ENCODE measurements at places on chromosomes 13 and 19.

- DNase-seq: no peak
These were observed 223.9 kb downstream of the LHFPL6 start for GRCh38 chr13:39379118-39379517.

DNA sequence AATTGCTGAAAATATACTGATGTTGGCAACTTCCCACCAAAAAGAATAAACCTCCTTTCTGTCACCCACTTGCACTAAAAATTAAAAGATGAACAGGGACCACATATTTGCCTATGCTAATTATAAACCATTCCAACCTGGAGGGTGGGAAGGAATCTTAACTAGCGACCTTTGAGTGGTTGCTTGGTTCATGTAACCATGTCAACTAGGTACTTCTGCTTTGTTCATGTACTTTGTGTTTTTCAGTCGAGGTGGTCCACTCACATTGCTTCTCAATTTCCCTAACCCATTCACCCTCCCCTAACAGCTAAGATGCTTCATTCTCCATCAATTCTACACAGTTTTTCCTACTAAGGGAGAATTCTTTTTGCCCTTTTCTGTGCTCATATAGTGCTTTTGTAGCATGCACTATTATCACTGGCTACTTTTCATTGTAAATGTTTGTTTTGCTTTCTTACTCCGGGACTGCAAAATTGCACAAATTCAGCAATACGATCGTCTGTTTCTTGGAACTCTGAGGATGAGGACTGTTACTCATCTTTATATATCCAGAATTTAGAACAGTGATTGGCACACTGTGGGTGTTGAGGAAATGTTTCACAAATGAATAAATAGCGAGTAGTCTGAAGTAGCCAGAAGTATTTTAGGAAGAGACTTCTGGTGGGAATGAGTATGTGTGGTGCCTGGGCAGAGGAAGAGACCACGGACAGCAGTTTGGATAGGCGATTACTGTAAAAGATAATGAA is 187.5 kb downstream of the GPC6 start:
- no peak for DNase-seq

DNA sequence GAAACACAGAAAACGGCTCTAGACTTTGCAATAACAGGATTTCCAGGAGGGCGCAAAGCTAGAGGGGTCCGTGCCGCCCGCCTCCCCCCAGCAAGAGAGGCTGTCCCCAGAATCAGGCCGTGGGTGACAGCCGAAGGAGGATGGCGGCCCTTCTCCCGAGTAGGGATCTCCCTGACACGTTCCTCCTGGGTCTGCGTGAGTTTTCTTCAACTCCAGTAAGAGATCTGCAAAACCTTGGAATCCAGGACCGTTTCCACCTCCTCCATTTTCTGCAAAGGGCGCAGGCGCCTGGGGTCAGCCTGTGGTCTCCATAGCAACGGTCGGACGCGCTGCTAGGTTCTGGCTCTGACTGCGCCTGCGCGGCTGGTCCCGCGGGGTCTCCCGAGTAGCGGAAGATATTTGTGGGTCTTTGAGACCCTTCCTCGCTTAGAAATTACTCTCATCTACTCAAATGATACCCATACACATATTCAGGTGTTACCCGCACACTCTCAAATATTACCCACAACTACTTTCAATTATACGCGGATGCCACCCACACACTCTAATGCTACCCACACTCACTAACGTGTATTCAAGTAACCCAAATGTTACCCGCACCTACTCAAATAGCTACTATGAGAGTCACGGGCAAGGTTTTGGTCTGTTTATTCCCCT is 2.1 kb downstream of the PNMA8C start:
- peak; percentile 96 for DNase-seq

DNA sequence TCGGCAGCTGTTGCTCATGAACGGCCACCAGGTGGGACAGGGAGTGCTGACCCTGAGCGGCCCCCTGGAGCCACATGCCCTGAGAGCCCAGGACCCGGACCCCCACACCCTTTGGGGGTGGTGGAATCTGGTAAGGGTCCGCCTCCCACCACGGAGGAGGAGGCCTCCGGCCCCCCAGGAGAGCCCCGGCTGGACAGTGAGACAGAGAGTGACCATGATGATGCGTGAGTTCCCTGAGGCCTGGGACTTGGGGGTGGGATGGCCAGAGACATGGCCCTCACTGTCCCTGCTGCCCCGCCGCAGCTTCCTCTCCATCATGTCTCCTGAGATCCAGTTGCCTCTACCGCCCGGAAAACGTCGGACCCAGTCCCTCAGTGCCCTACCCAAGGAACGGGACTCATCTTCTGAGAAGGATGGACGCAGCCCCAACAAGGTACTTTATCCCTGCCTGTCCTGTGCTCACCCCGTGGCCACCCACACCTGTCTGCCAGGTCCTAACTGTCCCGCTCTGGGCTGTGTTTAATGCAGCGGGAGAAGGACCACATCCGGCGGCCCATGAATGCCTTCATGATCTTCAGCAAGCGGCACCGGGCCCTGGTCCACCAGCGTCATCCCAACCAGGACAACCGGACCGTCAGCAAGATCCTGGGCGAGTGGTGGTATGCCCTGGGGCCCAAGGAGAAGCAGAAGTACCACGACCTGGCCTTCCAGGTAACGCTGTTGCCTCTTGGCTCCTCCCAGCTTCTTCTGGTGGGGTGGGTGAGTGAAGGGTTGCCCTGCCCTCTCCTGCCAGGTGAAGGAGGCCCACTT is 14.7 kb upstream of the PRR19 start:
- DNase-seq: no peak

DNA sequence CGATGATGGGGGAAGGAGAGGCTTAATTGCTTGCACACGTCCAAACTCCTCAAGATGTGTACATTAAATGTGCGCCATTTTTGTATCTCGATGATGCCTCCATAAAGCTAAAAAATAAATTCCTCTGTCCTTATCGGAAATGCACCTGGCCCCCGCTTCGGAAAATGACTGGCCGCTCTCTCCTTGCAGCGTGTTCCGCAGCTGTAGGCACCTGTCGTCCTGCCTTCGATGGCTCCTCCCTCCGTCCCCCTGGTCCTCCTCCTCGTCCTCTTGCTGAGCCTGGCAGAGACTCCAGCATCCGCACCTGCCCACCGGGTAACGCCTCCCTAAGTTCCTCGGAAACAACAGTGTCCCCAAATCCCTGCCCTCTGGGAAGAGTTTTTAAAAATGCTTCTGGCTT is 1.1 kb downstream of the GALP start:
- no peak for DNase-seq
